Activated CD4-positive, alpha-beta T cell treated with anti-CD3 and anti-CD28 coated beads, Interleukin-2, Interleukin-4, amounts not matched to agents 100 ng/mL and 50 ng/mL, durations not matched to agents 16 hours and 8 hours (primary cell): ENCODE measurements at places on chromosomes 7 and 10.

GRCh38 chr10:103551619-103552602 is 58.4 kb downstream of the NEURL1 start:
- no peak for DNase-seq

DNA sequence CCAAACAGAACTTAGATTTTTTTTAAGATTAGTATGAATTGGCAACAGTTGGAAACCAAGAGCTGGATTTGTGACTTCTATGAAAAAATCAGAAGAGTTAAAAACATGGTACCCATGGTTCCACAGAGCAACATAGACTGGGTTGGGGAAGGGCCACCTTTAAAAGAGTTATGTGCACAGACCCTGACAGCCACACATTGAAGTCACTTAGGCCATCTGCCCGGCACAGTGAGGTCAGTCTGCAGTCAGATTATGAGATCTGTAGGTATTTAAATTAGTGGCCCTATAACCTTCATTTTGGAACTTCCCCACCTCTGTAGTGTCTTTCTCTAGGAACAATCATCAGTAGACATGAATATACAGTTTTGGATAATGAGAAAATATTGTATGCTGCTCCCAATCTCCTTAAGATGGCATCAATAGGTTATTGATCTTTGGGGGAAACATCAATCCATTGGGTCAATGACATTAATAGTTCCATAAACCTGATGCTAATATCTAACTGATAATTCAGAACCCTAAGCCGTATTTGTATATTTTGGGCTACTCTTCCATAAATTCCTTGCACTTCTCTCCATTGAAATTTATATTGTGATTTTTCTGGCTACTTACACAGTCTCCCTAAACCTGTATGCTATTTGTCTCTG is 7.0 kb downstream of the ANKRD1 start:
- no peak for DNase-seq

DNA sequence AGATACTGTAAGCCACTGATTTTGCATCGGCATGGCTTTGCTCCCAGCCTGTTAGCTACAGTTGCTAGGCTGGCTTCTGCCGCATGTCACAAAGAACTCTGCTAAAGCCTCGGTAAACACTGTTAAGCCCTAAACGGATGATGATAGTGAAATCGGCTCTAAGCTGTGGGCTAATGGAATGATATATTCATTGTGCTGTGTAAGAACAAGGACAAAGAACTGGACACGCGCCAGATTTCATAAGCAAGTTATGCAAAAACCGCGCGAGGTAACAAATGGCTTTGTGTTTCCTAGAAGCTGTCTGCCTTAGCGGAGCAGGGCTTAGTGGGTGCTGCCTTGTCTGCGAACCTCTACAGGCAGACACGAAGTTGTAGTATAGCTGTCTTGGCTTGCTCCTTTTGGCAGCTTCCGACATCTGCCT is 331.3 kb upstream of the COBL start:
- no peak for DNase-seq

- no peak for DNase-seq
Measured at GRCh38 chr7:82549616-82550285, 106.2 kb upstream of the CACNA2D1 start.

- DNase-seq = no peak
Measured at GRCh38 chr7:73645643-73646174, 21.4 kb upstream of the MLXIPL start.

GRCh38 chr10:50152792-50153272 is 85.1 kb downstream of the WASHC2A start:
- DNase-seq = no peak

DNA sequence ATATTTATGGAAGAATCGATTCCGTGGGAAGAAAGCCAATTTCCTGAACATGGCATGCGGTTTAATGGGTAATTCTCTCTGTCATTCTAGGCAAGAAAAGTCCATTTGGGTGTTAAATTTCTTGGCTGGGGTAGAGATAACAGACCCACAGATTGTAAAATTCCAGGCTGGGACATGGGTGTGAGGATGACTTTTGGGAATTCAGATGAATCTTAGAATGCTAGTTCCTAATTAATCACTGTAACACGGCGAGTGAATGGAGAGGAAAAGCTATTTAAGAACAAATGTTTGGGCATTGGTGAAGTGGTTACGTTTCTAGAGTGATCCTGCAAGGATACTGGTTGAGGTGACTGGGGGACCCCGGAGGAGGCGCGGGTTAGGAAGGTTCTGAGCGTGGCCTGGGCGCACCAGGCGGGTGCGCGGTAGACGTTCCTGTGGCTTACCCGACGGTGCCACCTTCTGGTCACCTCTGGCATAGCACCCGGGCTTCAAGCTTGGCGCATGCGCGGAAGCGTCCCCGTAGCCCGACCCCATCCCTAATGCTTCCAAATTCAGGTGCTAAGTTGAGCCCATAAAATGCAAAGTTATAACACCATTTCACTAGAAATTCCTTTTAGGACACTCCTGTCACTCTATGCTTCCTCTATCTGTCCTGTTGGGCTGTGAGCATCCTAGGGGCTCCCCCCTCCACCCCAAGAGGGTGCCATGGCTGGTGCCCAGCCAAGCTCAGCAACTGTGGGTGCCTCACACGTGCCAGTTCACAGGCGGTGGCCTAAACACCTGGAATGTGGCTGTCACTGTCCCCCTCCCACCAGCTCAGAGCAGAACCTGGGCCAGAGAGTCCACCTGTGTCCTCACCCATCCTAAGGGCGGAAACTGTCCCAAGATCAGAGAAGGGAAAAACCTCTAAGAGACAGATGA is 104.4 kb downstream of the PTPRE start:
- peak; percentile 87 for DNase-seq
